ENCODE measurements at places on chromosomes 12 and 14.

DNA sequence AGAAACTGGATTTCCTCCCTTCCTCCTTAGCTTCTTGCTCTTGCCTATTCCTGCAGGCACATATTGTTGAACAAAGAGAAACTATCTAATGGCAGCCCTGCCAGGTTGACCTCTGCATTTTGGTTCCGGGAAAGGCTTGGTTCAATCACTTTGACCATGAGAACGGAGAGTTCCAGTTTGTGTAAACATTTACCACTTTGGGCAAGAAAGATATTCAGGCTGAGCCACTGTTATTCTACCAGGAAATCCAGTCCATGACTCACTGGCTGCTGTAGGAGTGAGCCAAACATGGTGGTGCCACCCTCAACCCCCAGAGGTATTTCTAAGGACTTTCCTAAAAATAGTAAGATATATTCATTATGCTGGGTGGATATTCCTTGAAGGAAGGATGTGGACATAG, 242.2 kb upstream of the OR4E1 start:
- DNase-seq = no peak

DNA sequence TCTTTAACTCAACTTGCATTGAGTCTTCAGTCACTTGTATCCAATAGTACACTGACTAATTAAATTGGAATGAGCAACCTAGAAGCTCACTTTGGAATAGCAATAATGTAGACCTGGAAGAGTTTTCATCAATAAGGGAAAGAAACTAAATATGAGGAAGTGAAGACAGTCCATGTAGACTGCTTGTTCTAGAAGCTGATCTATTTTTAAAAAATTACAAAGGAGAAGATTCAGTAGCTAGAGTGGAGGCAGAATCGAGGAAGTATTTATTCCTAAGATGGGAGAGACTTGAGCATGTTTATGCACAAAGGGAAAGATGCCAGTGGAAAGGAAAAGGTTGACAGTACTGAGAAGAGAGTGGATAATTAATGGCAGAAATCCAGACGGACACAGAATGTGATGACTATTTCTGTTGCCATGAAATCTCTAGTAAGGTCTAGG, 156.3 kb upstream of the PDE3A start:
- no peak for DNase-seq

DNA sequence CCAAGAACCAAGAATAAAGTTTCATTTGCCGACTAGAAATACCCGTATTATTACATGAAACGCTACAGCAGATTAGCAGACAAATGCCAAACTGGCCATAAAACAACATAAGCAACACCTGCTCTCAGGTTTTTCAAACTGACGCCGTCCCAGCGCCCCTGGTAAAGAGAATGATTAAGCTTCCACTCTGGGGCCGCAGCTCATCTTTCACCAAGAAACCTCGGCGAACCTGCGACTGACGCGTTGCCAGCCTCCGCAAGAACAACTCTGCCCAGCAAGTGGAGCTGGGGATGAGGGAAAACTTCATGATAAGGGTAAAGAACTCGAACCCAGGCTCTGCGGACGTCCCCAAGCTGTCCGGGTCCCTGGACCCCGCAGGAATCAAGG, 530 bp downstream of the ARL1 start:
- no peak for DNase-seq

GRCh38 chr12:31605531-31605930, 14.6 kb upstream of the DENND5B start:
- no peak for DNase-seq

DNA sequence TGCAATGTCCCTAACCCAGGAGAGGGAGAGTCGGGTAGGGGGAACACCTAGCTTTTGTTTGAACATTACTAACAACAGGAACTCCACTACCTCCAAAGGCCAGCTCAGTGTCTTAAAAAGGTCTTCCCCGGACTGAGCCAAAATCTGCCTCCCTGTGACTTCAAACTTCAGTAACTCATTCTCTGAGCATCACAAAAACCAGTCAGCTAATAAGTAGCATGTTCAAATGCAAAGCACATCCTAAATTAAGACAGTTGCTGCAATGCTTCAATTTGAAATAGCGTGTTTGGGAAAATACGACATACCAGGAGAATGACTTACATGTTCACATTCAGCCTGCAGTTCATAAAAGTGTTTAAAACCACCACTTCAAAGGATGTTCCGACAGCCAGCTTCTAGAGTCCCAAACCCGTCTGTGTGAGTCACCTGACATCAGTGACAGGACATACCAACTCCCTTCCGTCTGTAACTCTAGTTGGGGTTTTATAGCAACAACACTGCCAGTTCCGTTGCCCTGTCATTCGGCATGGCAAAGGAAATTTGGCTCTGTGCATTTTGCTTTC, 13.0 kb downstream of the ZFP36L1 start:
- DNase-seq = no peak

- no peak for DNase-seq
Observed at GRCh38 chr14:66081594-66082376, 404.4 kb upstream of the CCDC196 start.

DNA sequence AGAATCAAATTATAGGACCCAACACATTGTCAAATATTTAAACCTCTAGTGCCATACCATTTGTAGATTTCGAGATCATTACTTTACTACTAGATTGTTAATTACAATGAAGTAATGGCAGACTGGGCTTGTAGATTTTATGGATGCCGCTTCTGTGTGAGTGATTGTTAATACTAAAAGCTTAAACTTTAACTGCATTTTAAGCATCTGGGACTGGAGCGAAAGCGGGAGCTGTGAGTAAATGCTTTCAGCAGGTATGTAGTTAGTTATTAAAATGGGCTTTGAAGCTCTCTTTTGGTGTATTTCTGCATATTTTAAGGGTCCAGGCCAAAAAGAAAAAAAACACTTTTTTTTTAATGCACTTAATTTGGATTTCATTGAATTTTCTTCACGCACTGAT, 519.3 kb downstream of the MED13L start:
- DNase-seq = no peak

GRCh38 chr14:52265253-52265652, 2.2 kb upstream of the PTGDR start:
- no peak for DNase-seq

DNA sequence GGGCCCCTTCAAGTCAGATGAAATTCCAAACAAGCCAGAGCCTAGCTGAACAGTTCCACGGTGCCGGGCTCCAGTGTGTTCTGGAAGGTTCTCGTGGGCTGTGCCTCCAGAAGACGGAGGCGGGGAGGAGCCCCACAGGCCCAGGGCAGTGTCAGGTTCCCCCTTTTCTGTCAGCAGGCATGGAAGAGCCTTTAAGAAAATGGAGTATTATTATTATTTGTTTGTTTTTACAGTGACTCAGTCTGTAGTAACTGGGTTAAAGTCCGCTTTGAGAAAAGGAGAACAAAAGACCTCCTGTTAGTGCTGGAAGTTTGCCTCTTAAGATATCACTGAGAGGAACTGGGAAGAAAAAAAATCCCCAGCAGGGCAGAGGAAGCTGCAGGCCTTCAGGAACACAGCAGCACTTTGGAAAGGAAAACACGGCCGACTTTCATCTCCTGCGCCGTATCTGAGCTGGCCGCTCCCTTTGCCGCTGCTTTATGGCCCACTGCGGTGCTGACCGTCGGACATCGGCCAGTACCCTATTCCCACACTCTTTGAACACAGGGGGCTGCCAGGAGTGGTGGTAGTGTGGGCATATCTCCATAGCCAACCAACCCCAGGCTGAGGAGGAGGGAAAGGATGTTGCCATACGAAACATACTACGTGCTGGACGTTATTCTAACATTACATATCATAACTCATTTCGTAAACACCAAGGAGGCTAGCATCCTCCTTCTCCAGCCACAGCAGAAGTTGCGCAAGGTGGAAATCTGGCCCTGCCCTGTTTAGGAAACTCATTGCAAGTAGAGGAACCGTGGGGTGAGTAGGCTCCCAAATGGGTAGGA, 194.0 kb downstream of the ZFP36L1 start:
- DNase-seq = no peak

GRCh38 chr12:66963901-66964300, 285.0 kb upstream of the GRIP1 start:
- no peak for DNase-seq

GRCh38 chr12:102480406-102480805, at the start of gene IGF1:
TSS of gene IGF1 (minus strand) at chr12:102480563. CDS start at chr12:102480381, 182 bp downstream.
- no peak for DNase-seq

DNA sequence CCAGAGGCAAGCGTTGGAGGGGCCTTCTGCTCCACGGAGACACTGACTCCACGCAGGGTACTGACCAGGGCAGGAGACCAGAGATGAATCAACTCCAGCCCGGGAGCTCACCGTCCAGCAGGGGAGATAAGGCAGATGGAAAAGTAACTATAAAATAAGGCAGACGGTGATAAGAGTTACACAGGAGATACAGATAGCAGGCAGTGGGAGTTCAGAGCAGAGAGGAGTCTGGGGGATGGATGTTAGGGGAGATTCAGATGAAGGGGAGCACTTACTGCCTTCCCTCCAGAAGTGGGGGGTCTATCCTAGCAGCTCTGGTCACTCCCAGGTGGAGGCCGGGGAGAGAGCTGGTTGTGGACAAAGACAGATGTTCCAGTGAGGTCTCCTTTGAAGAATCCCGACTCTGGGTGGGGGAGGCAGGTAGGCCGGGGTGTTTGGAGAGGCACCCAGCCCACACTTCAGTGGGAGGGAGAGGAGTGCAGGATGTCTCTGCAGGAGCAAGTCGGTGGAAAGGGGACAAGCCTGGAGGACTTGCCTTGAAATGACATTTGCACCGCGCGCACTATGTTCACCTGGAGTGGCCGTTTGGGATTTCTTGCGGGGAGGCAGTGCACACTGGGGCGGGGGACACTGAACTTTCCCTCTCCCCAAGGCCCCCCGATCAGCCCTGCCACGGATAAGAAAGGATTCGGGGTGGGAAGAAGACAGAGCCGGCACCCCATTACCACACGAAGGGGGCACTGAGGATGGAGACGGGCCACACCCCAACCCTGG, 1.2 kb downstream of the PITPNM2 start:
- no peak for DNase-seq

DNA sequence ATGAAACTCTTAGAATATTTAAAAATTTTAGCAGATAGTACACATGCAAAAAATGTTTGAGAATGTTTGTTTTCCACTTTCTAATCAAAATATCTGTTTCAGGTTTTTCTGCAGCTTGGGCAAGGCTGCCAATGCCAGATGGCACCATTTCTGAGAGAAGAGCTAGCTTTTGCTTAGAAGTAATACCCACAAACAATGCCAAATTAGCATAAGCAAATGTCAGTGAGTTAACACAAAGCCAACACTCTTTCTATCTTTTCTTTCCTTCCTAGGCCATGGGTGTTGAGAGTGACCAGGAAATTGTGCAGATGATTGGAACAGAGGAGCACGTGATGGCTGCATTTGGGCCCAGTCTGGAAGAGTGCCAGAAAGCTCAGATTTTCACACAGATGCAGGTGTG, 35.2 kb downstream of the POLR3B start:
- DNase-seq = no peak

GRCh38 chr12:11653215-11653753, 3.8 kb downstream of the ETV6 start:
- DNase-seq = no peak

- DNase-seq = no peak
Observed at GRCh38 chr14:22524784-22525161, 64.3 kb downstream of the DAD1 start.

DNA sequence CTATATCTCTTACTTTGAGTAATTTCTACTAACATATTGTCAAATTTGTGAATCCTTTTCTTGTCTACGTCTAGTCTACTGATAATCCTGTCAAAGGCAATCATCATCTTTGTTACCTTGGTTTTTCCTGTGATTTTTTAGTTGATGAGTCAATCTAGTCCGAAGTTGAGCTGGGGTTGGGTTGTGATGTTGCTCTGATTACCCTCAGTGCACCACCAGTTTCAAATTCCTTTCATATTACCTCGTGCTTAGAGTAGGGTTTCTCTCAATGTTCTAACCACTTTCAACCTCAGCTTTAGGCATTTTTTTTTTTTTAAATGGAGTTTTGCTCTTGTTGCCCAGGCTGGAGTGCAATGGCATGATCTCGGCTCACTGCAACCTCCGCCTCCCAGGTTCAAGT, 186.8 kb downstream of the BTG1 start:
- DNase-seq = no peak

GRCh38 chr12:57234571-57235016, 5.1 kb downstream of the SHMT2 start:
- no peak for DNase-seq

DNA sequence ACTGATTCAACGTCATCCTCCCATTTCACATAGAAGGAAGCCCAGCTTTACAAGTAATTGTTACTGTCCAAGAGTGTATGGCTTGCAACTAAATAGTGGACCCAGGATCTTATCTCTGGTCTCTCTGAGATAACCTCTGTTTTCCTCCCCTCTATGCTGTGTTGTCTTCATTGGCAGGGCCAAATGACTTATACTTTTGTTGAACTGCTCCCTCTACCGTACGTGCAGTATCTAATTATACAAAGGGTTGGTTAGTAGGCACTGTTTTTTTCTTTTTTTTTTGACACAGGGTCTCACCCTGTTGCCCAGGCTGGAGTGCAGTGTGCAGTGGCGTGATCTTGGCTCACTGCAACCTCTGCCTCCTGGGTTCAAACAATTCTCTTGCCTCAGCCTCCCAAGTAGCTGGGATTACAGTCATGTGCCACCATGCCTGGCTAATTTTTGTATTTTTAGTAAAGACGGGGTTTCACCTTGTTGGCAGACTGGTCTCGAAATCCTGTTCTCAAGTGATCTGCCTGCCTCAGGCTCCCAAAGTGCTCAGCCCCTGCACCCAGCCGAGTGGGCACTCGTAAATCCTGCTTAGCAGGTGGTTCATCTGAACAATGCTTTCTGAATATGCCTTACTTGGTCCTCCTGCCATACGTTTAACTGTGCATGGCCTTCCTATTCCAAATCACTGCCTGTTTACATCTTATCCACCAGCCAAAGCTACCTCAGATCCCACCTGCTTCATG, 162.1 kb downstream of the ADCK1 start:
- no peak for DNase-seq

DNA sequence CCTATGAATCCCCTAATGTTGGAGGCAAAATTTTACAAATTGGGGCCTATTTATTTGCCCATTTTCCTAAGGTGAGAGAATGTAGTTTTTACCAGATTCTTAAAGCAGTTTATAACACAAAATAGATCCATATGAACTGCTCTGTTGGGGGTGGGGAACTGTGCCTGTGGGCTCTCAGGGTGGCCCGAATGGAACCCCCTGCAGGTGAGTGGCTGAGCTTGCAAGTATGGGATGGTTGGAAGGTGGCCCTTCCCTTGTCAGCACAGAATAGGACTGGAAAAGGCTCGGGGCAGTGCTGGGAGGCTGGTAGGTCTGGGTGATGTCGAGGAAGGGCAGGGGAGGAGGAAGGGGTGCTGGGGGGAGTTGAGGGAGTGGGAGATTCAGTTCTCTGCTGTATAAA, 4.9 kb downstream of the VSX2 start:
- DNase-seq = no peak

- DNase-seq = no peak
Observed at GRCh38 chr12:70581208-70581607, 56.0 kb downstream of the PTPRB start.

DNA sequence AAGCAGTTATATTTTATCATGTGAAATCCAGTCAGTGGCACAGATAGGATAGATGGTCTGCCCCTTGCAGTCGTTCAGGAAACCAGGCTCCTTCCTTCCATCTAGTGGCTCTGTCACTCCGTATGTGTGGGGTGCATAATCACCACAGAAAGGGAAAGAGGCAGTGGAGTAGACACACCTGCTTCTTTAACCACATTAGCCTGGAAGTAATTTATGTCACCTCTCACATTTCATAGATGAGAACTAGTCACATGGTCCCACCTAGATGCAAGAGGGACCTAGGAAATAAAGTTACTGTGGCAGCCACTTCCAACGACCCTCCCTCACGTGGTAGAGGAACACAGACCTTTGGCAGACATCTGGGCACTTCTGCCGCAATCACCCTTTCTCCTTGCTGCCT, 14.2 kb upstream of the RNU6-8 start:
- no peak for DNase-seq

Data from stimulated activated CD8-positive, alpha-beta memory T cell treated with anti-CD3 and anti-CD28 coated beads, Interleukin-12 subunit alpha, Interleukin-12 subunit beta, amount 100 ng/mL, for 1 hour (primary cell).